Stimulated activated CD8-positive, alpha-beta memory T cell treated with anti-CD3 and anti-CD28 coated beads, Interleukin-4, amount 100 ng/mL, for 1 hour (primary cell): ENCODE measurements at places on chromosomes 7 and 10.

DNA sequence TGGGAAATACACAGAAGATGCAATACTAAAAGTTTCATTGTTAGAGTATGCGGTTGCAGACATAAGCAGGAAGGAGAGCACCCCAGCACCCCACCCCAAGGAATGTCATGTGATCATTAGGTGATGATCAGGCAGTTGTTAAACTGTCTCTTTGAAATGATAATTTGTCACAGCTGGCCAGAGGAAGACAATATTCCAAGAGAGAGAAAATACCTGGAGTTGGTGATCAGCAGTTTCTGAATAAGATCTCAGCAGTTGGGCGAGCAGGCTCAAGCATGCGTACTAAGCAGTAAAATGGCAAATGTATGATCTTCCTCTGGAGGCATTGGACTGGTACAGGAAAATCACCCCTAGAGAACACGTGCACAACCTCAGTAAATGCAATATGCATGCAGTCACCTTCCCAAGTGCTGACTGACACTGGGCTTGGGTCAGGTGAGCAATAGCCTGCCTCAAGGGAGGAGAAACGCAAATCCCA lies 250.1 kb upstream of the MBL2 start:
- DNase-seq, result no peak

GRCh38 chr7:43585562-43585961 lies 2.7 kb downstream of the STK17A start:
- DNase-seq, result no peak

DNA sequence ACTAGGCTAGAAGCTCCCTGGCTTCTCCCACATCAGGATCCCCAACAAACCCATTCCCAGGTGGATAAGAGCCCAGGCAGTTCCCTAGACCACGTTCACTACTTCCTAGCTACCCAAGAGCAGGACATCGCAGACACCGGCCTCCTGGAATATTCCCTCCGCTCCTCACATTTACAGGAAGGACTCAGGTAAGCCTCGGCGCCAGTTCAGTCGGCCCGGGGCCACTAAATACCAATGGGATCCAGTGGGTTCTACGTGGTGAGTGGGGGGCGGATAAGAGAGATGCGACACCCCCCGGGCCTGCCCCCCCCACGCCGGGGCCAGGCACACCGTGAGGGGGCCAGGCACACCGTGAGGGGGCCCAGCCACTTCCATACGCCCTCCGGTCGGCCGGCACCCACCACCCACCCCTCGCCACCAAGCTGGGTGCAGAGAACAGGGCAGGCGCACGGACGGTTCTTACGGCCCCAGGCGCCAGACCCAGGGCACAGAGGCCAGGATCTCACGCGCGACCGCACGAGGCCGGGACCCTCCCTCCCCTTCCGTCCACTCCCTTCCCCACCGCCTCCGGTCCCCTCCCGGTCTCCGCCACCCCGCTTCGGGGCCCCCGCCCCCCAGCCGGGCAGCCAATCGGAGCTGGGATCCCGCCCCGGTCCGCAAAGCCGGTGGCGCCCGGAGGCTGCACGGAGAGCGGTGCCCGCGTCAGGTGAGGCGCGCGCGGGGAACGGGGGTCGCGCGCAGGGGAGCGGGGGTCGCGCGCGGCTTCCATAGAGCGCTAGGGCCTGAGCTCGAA lies at the start of gene BLVRA:
Gene BLVRA, plus strand, starts transcription at position 652 of the 793 bp plus-strand sequence. CDS start 12,479 bp downstream, outside the sequence.
- DNase-seq, result peak; percentile 20

DNA sequence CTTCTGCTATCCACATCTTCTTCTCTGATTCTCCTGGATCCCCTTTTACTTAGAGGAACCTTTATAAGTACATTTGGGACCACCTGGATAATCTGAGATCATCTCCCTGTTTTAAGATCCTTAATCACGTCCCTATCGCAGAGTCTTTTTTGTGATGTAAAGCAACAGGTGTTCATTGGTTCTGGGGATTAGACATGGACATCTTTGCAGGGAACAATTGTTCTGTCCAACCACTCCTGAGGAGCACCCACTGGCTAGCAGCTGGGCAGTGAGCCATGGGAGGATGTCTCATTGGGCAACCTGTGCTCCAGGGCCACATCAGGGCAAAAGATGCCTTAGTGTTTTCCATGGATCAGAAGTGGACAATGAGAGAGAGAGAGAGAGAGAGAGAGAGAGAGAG lies 56.0 kb downstream of the ZNF800 start:
- no peak for DNase-seq

GRCh38 chr10:116850058-116850611 lies 836 bp downstream of the ENO4 start:
- no peak for DNase-seq

DNA sequence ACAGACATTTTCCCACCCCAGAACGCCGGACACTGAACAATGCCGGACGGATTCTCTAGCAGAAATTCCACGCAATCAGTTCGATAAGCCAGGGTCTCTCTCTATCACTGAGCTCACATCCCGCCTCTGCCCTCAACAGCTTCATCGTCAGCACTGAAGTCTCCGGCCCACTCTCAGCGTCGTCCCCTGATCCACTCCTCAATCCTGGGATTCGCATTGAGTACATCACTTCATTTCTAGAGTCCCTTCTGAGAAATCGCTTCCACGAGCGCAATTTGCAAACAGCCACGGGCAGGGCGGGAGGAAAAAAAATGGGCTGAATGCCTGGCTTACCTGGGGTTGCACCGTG lies 365 bp downstream of the YME1L1 start:
- peak; percentile 2 for DNase-seq

- DNase-seq, result peak; percentile 43
Observed at GRCh38 chr7:99141841-99142726, 1.8 kb downstream of the SMURF1 start.
